ENCODE measurements at places on chromosomes 6 and 20.
A peak's percentile ranks its signal among the peaks of the same experiment; 100 is the strongest.

GRCh38 chr20:57614490-57615444 is 5.5 kb downstream of the ZBP1 start:
- no peak for DNase-seq

DNA sequence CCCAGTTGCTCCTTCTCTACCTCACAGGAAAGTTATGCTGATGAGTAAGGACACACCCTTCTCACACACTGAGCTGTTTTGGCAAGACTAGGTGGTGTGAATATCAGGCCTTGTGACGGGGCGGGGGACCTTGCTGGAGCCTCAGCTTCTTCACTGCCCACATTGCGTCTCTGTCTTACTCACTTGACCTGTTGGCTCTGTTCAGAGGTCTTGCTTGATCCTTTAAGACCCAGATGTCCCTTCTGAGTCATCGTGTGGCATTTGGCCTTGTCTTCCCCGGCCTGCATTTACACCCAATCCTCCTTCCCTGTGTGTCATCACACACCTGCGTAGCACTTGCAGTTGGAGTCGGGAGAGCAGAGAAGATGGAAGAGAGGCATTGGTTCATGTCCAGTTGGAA is 8.3 kb upstream of the PRND start:
- peak; percentile 58 for DNase-seq

GRCh38 chr6:10719296-10719963 is 3.4 kb upstream of the TMEM14C start:
- DNase-seq: no peak

DNA sequence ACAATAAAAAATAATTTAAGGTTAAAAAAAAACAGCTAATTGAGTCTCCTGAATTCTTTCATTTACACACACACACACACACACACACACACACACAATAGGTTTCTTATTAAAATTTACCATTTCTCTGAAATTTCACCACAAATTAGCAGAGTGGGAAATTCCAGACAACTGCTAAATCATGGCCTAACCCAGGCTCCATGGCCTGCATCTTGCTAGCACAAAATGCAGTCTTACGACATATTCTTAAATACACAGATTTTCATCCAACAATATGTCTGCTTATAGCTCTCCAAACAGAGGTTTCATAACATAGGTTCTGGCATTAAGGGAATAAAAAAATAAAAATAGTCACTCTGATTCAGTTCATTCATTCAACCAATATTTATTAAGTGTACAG is 46.9 kb downstream of the SOD2 start:
- no peak for DNase-seq

DNA sequence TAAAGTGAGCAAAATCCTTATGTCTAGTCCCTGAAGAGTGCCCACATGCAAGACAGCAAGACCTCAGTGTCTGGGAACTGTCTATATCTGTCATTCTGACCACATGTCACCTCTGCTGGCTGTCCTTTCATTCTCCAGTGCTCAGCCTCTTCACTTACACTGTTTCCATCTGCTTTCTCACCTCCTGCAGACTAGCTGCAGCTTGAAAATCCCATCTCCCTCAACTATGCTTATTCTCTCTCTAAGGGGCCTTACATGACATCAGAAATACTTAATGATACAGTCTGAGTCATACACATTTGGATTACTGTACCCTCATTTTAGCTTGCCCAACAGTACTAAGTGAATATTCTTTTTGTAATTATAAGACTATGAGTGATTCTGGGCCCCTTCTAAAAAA is 587.8 kb downstream of the EPM2A start:
- DNase-seq: peak; percentile 24

DNA sequence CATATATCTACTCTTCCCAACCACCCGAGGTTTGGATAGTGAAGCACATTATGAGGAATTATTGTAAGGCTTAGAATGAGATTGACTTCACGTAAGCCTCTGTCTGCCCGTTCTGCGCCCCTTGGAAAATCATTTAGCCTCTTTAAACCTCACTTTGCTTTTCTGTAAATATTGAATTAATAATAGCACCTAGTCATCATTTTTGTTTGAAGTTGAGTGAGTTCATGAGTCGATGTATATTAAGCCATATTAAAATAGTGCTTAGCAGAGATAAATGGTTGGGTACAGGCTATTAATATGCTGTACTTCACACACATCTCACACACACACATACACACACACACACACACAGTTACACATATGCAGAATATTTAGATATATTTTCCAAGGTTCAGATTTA is 344.8 kb upstream of the EYS start:
- DNase-seq: no peak

DNA sequence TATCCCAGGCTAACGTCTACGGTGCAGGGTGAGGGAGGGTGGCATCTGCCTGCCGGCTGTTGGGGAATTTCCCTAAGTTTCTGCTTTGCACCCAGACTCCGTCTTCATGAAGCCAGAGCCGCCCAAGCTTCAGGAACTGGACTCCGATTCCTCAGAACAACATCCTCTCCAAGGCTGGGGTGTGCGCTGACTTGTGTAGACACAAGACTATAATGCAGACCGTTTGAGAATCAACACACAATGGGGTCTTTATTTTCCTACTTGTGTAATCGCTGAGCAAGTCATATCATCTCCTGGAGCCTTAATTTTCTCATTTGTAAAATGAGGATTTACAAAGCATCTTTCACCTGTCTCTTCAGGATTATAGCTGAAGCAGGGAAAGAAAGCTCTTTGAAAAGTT is 160.5 kb upstream of the AGPAT4 start:
- no peak for DNase-seq

GRCh38 chr6:46821458-46821881 is 28.3 kb downstream of the MEP1A start:
- DNase-seq: no peak

GRCh38 chr6:34457382-34457741 is 8.5 kb upstream of the PACSIN1 start:
- DNase-seq: no peak

- no peak for DNase-seq
These were observed 50.2 kb upstream of the ELOVL5 start for GRCh38 chr6:53399027-53399344.

- DNase-seq: peak; percentile 77
These were observed 7.1 kb upstream of the FYN start for GRCh38 chr6:111880181-111880888.

DNA sequence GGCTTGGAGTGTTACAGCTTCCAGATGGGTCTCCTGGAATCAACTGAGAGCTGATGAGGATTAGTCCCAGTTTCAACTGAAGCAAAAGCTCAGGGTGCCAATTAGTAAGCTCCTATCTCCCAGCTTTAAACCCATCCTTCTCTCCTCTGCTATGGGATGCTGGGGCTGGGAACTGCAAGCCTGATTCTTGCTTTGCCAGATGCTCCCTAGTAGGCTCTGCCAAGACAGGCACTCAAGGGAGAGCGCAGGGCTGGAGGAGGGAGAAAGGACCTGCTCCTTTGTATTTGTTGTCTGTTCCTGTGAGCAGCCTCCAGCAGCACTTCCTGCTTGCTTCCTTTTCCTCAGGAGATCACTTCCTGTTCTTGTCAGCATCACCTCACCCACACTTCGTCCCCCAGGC is 309.7 kb downstream of the KIF16B start:
- DNase-seq: no peak

- no peak for DNase-seq
These were observed 163.3 kb upstream of the MARCKS start for GRCh38 chr6:113693851-113694250.

- DNase-seq: no peak
These were observed 16.0 kb downstream of the MDFI start for GRCh38 chr6:41654151-41654697.

DNA sequence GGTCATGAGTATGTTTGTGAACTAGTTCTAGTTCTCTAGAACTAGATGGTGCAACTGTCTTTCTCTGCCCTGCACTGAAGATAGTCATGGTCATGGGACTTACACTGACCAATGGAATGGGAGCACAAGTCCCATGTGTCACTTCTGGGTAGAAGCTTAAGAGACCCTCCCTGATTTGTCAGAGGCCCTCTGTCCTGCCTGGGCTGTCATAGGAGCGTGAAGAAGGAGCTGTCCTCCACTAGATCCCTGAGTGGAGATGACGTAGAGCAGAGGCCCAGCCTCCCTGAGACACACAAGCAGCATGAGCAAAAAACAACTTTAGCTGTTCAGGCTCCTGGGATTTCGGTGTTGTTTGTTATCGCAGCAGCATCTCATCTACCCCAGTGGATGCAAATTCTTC is 514.5 kb downstream of the PREX1 start:
- DNase-seq: no peak

DNA sequence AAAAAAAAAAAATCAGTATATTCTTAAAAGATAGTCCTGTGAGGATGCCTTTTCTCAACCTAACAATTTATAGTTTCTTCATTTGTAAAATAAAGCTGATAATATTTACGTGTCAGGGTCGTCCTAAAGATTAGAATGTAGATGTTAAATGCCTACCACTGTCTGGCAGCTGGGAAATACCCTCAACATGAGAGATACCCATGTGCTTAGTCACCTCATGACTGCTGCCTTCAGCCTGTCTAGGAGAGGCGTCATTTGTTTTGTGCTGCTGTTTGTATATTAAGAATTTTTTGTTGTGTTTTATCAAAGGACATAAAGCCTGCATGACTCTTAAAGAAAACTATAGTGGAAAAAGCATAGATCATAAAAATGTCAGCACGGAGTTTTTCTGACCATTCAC is 9.5 kb downstream of the FAM120B start:
- no peak for DNase-seq

DNA sequence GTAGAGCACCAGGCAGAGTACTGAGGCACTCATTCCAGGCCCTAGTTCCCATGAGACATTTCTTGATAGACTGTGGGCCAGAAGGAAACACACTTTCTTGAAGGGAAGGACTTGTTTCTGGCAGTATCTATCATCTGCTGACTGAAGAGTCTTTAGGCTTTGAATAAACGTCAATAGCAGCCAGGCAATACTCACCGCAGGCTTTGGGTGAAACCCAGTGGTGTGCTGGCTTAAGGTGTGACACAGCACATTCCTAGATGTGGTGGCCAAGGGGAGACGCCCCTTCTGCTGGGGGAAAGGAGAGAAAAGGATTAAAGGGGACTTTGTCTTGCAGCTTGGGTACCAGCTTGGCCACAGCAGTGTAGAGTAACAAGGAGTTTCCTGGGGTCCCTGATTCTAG is 1039.6 kb downstream of the HACE1 start:
- no peak for DNase-seq

DNA sequence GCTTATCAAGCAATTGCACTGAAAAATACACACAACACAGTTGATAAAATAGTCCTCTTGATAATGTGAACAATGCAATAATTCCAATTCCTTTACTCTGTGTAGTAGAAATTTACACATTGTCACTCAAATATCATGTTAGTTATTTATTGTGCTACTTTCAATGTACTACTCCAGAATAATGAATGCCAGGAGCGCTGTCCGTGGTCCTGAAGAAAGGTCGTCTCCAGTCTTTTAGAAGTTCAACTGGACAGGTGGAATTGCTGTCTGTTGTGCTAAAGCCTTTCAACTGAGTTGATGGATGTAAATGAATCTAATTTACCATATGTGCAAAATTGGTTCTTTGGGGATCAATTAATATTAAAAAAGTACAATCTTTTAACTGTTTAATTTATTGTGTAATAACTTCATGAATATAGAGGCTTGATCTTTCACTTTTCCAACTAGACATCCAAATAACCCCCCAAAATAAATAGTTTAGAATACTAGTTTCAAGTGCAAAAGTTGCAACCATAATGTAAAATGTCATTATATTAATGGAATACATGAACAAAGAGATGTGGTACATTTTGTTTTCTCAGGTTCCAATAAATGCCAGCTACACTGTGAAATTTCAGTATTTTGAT is 3.2 kb downstream of the GRIK2 start:
- DNase-seq: peak; percentile 26

DNA sequence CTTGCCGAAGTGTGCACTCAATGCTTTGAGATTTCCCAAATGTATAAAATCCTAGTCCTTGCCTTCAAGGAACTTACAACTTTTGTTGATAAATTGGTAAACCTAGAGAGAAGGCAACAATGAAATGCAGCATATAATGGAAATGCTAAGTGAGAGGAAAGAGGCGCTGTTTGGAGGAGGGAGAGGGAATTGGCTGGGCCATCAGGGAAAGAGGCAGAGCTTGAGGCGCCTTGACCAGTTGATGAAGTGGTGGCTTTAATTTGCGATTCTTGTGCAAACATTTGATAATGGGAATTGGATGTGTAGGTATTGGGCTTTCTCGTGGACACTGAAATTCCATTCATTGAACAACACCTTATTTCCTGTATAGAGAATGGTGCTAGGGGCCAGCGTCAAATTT is 1.9 kb upstream of the CDYL start:
- DNase-seq: no peak

- no peak for DNase-seq
These were observed 61.7 kb downstream of the E2F3 start for GRCh38 chr6:20463396-20463795.

- DNase-seq: no peak
These were observed 183.8 kb upstream of the EYA4 start for GRCh38 chr6:133057352-133057751.

GRCh38 chr20:36434383-36434782 is 106.9 kb upstream of the MYL9 start:
- DNase-seq: no peak

DNA sequence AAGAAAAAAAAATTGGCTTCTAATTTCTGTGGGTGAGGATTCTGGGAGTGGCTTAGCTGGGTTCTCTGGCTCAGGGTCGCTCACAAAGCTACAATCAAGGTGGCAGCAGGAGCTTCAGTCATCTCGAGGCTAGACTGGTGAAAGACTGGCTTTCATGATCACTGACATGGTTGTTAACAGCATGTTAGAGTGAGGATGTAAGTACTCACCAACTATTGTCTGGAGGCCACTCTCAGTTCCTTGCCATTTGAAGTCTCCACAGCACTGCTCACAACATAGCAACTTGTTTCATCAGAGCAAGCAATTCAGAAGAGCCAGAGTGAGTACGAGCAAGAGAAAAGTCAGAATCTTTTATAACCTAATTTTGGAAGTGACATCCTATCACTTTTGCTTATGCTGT is 145.7 kb upstream of the PRSS16 start:
- DNase-seq: no peak

DNA sequence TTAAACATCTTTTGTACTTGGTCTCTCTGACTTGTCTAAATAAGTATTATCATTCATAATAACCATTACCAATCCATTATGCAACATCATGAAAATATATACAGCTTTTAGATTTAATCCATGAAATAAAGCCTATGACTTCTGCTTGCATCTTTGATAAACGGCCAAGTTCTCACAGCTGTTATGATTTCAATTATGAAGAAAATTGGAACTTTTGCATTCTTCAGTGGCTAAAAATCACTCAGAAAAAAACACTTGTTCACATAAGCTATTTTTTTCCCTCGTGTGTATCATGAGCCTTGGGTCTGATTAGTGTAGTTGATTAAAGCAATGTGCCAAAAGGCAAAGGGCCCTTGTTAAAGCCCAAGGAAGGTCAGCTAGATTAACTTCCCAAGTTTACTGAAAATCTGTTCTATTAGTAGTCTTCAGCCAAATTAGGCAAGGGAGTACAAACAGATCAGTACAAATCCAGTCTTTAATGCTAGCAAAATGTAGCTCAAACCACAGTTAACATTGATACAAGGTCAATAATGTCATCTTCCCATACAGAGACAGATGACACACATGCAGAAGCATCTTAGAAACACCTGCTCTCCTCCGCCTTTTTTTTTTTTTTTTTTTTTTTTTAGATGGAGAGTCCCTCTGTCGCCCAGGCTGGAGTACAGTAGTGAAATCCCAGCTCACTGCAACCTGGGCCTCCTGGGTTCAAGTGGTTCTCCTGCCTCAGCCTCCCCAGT is 69.9 kb downstream of the SGK1 start:
- DNase-seq: no peak

Measured in HS-5 (cell line).